ENCODE measurements at places on chromosomes 2 and 18.

GRCh38 chr18:21955757-21956652, 213.4 kb upstream of the GATA6 start:
- DNase-seq, result peak; percentile 76

GRCh38 chr2:145740302-145740701, 1220.4 kb upstream of the ZEB2 start:
- no peak for DNase-seq

- DNase-seq, result peak; percentile 84
Observed at GRCh38 chr2:228767196-228767595, 503.9 kb downstream of the PID1 start.

- DNase-seq, result no peak
Observed at GRCh38 chr18:78473563-78473962, 506.1 kb upstream of the SALL3 start.

GRCh38 chr2:106011380-106011779, 182.7 kb downstream of the UXS1 start:
- no peak for DNase-seq
